Lung (tissue), 17 donors: ENCODE measurements at places on chromosomes 1 and 21. TPM values are rescaled to one million over a fixed set of nuclear protein-coding genes. Genes with fewer than 3 reads are reported as not detected.

Gene NECTIN4
- total RNA-seq, result 12.5 TPM

Gene HSD3B2
- 1.6 TPM for total RNA-seq

Gene C1QTNF12
- total RNA-seq, result 1.5 TPM

Gene ABCA4
- total RNA-seq, result 1.00 TPM

Gene RGS7
- total RNA-seq, result not detected
